CD4-positive, alpha-beta T cell treated with Interleukin-2 at 100 ng/mL for 4 hours (primary cell): ENCODE measurements at places on chromosomes 7 and 10.

- DNase-seq, result no peak
These were observed 162.1 kb upstream of the FOXK1 start for GRCh38 chr7:4519819-4520520.

DNA sequence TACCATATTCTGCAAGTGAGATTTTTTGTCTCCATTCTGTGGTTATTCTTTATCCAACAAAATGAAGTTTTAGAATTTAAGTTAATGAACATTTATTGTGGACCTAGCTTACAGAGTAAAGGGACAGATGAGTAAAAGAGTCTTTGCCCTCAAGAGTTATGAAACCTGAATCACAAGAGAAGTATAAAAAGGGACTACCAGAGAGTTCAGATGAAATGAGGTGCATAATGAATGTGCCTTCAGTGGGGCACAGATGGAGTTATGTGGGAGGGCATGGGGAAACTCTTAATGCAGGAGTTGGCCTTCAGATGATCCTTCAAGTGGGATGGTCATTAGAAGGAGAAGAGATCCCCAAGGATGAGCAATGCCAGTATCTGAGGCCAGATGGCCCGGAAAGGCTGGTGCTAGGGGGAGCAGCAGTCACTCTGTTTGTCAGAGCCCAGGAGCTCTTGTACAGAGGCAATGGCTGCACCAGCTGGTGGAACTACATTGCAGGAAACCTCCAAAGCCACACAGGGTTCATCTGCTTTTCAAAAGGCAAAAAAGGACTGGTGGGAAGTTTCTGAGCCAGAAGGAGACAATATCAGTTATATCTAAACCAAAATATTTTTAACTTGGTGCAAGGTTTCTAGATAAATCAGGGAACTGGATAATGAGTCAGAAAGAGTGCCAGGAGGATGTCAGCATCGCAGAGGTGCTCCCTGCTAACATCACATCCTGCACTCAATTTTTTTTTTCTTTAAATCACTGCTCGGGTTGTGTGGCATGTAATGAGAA lies 162.0 kb downstream of the KLF6 start:
- DNase-seq, result peak; percentile 8

DNA sequence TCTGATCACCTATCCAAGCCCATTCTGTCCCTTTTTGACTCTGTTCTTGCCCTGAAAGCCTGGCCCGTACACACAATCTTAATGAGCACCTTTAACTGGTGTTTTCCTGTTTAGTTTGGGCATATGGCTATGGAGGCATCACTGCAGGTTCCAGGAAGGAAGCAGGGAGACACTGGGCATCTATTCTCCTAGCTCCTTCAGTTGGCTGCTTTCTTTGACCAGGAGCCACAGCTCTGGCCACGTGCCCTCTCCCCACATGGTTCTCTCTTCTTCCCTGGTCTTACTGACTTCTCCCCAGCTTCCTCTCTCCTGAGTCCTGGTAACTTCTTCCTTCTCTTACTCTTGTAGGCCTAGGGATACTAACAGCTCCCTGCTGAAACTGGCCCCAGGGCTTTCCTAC lies 144.4 kb downstream of the CREB5 start:
- no peak for DNase-seq

DNA sequence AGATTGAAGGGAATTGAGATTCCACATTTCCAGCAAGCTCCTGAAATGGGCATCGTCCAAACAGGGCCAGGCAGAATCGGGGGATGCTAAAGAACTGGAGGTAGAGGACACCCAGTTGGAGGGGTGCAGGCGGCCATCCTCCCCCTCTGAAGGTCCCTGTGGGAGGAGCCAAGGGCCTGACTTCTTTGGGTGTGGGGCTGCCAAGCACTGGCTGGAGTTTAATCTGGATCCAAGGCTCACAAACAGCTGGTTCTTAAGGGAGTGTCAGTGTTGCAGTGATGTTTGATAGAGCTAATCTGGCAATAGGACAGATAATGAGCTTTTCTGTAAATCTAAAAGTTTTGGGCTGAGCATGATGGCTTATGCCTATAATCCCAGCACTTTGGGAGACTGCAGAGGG lies 20.8 kb downstream of the TSPAN14 start:
- no peak for DNase-seq

DNA sequence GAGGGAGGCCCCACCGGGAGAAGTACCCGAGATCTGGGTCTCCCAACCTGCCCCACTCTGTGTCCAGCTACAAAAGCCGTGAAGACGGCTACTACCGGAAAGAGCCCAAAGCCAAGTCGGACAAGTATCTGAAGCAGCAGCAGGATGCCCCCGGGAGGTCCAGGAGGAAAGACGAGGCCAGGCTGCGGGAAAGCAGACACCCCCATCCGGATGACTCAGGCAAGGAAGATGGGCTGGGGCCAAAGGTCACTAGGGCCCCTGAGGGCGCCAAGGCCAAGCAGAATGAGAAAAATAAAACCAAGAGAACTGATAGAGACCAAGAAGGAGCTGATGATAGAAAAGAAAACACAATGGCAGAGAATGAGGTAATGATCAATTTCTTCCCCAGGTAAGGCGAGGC lies 59.1 kb upstream of the PDCD4 start:
- DNase-seq, result no peak

DNA sequence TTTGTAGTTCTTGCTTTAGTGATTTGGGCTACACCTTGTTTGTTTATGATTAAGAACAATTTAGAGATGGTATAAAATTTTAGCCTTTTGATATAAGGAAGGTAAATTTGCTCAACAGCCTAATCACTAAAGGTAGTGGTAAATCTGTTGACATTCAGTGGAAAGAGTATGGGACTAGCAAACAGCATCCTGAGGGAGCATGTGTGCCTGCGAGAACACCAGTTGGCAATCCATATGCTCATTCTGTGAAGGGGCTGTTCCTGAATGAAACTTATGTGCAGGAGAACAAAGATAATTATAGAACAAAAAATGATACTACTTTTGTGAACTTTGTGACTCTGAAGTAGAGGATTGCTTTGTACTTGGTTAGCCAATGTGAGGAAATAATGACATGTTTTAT lies 44.0 kb downstream of the CAPZA2 start:
- DNase-seq, result no peak

DNA sequence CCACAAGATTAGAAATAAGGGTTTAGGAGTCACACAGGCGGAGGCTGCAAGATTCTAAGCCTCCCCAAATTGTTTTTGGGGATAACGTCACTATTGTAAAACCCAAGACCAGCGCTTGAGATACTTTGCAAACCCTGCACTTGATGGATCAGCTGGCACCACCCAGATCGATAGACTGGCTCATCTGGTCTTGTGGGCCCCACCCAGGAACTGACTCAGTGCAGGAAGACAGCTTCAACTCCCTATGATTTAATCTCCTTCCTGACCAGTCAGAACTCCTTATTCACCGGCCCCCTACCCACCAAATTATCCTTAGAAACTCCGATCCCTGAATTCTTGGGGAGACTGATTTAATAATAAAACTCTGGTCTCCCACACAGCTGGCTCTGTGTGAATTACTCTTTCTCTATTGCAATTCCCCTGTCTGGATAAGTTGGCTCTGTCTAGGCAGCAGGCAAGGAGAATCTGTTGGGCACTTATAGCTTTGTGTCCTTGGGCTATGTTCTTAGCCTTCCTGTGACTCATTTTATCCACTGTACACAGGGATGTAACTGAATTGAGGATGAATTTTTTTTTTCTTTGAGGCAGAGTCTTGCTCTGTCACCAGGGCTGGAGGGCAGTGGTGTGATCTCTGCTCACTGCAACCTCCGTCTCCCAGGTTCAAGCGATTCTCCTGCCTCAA lies 64.4 kb upstream of the CARD11 start:
- DNase-seq, result no peak

DNA sequence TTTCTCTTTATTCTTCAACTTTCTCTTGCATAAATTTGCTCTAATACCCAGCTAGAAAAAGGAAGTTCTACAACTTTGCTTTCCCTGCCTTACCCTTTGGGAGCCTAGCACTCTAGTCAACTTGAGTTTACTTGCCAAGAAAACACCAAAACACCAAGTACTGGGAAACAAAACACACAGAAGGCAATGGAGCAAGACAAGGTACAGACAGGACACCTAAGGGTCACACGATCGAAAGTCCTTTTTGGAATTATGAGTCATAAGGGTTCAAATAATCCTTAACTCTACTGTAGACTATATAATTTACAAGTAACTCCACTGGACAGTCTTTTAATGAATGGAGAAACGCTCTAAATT lies 42.6 kb upstream of the ANAPC16 start:
- DNase-seq, result no peak

DNA sequence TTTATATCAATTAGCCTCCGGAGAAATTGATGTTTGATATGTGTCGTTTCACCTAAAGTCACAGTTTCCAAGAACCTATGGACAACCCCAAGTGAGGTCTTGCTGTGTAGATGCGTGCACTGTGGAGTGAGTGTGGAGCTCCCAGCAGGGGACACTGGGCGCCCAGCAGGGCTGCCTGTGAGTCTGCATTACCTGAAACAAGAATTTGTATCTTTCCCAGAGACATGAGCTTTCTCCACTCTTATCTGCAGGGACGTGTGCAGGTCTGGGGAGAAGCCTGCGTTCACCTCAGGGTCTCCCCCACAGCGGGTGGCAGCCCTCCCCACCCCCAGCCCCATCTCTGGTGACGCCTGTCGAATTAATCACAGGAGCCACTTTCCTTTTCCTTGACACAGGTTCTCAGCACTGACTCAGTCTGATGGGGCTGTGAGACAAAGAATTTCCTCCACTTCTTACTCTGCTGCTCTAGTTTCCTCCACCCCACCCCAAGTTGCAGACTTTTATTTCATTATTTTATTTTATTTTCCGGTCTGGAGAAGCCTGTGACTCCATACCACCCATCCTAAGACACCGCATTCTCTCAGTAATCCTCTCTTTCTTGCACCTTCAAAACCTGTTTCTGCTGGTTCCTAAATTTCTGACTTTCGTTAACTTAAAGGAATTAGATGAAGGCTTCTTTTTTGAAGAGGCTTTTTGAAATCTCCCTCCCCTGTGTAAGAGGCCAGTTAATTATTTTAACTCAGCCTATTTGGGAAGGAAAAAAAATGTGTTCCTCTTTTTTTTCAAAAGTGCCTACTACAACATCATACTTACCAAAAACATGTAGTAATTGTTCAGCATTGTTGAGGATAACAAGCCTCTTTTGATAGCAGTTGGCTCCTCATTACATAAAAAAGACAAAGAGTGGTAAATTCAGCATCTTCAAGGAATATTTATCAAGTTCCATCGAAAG lies 17.0 kb upstream of the INSIG1 start:
- no peak for DNase-seq

DNA sequence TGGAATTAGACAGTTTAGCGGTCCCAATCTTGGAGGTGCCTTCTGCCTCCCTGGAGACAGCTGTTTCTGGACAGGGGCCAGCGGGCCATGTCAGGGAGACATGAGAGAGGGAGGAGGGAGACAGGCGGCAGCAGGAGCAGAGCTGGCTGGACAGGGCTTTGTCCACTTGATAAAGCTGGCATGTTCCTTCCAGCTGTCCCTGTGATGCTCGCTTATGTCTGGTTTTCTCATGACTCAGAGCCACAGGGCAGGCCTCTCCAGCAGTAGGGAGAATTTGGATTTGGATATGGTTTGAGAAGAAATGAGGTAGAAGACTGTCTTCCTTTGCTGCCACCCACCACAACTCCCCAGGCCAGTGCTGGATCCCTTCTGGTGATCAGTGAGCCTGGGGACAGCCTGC lies 51.7 kb upstream of the SORCS3 start:
- DNase-seq, result no peak

- no peak for DNase-seq
These were observed 316.8 kb upstream of the STEAP1 start for GRCh38 chr7:89837515-89837914.

DNA sequence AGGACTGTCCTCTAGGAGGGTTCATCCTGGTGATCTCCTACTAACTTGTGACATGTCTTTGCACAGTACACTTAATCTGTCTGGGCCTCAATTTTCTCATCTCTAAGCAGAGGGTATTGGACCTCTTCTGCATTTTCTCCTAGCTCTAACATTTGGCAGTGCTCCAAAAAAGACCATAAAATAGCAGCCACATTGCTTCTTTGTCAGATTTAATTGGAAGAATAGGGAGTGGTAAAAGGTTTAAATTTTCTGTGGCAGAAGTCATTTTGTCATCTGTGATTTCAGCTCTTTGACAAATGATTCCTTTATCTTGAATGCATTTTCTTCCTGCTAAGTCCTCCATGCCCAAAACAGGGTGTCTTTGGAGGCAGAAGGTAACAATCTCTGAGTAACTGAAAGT lies 289.9 kb upstream of the LRGUK start:
- DNase-seq, result no peak

DNA sequence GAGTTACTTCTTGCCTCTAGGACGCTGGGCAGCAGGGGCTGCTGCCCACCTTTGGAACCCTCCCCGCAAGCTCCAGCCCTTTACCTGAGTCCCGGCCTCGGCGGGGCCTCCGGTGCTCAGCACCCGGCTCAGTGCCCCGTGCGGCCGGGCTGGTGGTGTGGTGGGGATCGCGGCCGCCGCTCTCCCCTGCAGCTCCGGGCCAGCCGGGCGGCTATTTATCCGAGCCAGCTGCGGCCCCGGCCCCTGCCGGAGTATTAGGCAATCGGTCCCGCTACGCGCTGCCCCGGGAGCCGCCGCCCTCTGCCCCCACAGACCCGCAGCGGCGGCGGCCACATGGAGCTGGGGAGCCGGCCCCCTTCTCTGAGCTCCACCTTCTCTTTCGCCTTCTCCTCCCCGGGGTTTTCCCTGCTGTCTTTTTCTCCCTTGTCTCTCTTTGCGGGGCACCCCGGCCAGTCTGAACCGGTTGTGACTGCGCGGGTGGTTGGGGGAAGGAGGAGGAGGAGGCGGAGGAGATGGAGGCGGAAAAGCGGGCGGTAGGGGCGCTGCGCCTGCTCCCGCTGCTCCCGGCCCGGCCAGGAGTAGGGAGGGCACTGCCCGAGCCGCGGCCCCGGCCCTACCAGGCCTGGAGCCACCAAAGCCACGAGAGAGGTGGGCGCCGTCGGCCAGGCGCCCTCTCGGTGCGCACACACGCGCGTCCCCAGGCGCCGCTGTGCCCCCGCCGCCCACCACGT lies at the start of gene SLC16A9:
TSS of gene SLC16A9 (minus strand) at position 456 of the 731 bp plus-strand sequence. CDS start 25,559 bp downstream, outside the sequence.
- no peak for DNase-seq

GRCh38 chr10:77478247-77478961 lies 159.2 kb downstream of the KCNMA1 start:
- DNase-seq, result no peak

- DNase-seq, result no peak
These were observed 230.5 kb upstream of the TMEM229A start for GRCh38 chr7:124263232-124263827.
